ENCODE measurements at places on chromosomes 4 and X.

DNA sequence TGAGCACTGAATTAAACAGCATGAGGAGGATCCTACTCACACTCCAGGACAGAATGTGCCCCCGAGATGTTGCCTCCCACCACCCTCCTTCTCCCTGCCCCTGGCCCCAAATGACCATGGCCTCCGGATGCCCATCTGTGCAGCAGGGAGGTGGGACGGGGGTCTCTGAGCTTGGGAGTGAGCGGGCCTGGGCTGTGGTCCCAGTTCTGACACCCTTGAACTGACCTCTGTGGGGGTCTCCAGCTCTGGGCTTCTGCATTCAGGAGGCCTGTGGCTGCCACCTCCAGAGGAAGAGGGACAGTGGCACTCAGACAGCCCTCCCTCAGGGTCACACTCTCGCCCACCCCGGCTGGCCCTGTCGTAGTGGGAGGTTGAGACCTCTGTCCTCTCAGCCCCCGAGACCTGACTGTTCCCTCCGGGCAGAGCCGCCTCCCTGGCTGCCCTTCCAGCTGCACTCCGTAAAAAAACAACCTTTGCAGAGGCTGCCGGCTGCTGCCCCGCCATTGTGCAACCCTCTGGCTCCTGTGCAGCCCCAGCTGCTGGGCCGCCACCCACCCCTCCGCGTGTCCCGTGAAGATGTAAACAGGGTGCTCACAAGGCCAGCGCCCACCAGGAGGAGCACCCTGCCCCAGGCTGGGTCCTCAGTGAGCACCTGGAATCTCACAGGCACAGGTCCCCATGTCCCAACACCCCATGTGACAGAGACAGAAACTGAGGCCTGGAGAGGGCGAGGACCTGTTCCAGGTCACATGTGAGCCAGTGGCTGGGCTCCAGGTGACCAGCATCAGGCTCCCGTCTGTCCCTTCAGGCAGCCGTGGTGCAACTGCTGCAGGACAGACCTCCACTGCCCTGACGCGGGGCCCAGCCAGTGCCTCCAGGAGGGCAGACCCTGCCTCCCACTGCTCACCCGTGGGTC lies 39.6 kb downstream of the HTRA3 start:
- no peak for DNase-seq

GRCh38 chr4:84574069-84574720 lies 8.7 kb upstream of the CDS1 start:
- DNase-seq = no peak

GRCh38 chr4:151797131-151797530 lies 36.3 kb upstream of the GATB start:
- no peak for DNase-seq

GRCh38 chr4:128307123-128307571 lies 19.5 kb upstream of the PGRMC2 start:
- DNase-seq = no peak

DNA sequence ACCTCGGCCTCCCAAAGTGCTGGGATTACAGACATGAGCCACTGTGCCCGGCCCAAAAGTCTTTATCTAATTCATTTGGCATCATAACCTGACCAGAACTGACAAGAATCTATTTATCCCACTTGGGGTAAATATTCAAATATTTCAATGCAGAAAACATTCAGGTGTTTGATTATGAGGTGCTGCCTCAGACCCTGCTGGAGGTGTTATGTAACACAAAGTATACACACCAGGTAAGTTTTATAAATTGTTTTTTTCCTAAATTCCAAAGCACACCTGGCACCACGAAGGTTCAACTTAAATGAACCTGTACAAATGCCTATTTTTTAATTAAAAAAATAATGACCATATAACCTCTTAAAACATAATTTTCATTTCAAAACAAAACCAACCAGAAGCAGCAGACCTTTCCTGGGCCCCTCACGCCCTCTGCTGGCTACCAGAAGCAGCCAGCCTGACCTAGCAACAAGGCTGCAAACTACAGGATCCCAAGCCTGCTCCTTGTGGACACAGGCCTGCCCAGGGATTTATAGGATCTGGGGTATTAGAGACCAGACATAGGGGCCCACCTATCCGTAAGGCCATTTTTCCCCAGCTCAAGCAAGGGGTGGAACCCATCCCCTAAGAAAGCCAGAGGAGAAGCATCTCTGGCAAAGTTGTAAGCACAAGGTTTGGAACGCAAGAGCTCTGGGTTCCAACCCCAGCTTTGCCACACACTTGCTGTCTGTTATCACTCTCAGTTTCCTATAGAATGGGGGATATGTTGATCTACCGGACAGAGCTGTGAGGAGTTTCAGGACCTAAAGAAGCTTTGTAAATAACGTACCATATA lies 11.7 kb downstream of the OTUD5 start:
- peak; percentile 41 for DNase-seq

DNA sequence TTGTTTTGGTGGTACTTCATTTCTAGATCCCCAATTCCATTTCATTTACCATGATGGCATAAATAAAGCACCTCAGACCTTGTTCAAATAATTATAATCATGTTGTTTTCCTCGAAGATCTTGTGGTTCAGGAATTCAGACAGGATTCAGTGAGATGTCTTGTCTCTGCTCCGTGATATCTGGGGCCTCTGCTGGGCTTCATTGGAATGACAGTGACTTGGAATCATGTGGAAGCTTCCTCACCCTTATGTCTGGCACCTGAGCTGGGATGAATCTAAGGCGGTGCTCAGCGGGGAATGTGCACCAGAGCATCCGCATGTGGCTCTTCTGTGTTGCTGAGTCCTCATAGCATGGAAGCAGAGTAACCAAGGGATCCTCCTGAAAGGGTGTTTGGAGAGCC lies 132.2 kb downstream of the VEGFC start:
- no peak for DNase-seq

DNA sequence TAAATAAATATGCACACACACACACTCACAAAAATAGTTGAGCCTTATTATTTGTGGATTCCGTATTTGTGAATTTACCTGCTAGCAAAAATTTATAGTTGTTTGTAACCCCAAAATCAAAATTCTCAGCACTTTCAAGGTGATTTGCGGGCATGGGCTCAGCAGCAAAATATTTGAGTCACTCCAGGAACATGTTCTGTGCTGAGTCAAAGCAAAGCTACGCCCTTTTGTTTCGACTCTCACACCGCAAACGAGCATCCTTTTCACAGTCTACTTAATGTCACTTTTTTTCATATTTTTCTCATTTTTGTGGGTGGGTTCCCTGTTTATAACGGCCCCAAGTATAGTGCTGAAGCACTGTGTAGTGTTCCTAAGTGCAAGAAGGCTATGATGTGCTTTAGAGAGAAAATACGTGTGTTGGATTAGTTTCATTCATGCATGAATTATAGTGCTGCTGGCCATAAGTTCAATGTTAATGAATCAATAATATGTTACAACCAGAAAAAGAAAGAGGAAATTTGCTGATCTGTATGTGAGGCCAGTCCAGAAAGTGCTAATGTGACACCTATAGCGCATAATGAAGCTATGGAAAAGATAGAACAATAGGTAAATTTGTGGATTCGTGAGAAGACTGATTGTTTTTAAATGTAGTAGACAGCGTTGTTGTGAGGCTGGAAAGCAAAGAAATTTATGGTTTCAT lies 723.2 kb upstream of the AGA start:
- no peak for DNase-seq

- DNase-seq = no peak
Measured at GRCh38 chr4:88522702-88523324, 763 bp downstream of the PYURF start.

- DNase-seq = no peak
Measured at GRCh38 chrX:149650162-149650561, 18.6 kb upstream of the TMEM185A start.

- no peak for DNase-seq
Measured at GRCh38 chrX:118780509-118780908, 43.1 kb upstream of the ZCCHC12 start.

- no peak for DNase-seq
Measured at GRCh38 chr4:71540749-71541269, 202.0 kb downstream of the SLC4A4 start.

DNA sequence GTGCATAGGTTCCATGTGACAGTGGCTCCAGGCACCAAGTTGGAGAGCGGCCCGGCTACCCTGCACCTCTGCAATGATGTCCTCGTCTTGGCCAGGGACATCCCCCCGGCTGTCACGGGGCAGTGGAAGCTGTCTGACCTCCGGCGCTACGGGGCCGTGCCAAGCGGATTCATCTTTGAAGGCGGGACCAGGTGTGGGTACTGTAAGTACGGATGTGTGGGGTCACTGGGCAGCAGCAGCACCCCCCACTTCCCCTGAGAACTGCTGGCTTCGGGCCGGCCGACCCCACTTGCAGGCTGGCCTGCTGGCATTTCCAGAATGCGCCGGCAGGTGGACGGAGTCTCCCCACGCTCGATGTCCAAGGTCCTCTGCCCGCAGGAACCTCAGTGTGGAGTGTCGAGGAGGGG lies 13.2 kb downstream of the DOK7 start:
- no peak for DNase-seq

DNA sequence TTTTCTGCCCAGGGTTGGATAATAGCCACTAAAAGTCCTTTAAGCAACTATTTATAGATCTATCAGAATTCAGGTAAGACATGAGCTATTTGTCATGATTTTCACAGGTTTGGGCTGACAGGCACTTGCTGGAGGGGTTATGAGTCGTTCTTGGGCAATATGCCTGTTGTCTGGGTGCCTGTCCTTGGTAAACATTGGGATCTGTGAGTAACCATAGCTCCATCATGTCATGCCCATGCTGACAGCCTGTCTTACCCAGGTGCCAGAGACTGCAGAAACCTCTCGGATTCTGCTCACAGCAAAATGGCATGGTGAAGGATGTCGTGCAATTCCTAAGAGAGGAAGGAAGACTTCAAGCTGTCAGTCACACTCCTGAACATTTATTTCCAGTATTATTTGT lies 116.0 kb upstream of the PUDP start:
- peak; percentile 12 for DNase-seq

DNA sequence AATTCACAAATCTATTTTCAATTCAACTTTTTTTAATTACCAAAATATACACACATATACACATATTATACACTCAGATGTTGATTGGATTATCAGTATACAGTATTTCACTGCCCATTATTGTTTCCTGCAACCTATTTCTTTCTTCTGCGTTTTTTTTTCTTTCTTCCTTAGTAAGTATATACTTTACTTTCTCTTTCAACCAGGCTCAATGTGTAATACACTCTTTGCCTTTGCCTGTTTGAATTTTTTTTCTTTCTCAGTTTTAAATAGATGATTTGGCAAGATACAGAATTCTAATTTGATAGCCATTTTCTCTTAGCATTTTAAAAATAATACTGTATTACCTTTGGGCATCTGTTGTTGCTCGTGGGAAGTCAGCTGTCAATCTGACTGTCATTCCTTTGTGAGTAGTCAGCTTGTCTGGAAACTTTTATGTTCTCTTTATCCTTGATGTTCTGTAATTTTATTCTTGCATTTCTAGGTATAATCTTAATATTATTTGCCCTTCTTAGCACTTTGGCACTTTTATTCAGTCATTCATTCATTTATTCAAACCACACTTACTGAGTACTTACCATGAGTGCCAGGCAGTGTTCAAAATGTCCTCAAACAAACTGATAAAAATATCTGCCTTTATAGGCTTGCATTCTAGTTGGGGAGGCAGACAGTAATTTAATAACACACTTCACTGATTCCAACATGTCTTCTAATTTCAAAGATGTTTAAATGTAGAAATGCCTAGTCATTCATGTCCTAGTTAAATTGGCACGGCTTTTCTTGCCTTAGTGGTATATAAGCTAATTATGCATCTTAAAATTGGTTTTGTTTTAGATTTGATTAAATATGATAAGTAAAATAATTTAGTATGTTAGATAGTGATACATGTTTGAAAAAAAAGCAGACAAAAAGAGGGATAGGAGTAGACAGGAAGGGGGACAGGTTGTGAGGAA lies 3.7 kb downstream of the USP38 start:
- DNase-seq = no peak

GRCh38 chr4:145345401-145345800 lies 136.3 kb upstream of the SMAD1 start:
- DNase-seq = no peak

DNA sequence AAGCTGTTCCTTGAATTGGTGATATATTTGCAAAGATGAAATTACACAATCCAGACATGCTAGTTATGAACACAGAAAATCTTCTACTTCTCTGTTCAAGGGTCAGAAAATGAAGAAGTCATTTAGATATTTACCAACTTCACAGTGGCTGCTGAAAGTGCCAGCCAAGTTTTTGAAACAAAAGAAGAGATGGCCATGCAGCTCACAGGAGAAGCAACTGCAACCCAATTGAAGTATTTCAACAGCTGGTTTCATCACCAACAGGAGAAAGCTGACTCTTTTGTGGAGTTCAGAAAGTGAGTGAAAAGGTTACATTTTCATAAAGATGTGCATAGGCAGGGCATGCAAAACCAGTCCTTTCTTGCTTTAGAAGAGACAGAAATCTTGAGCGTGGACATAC lies 70.1 kb upstream of the LSM6 start:
- no peak for DNase-seq

DNA sequence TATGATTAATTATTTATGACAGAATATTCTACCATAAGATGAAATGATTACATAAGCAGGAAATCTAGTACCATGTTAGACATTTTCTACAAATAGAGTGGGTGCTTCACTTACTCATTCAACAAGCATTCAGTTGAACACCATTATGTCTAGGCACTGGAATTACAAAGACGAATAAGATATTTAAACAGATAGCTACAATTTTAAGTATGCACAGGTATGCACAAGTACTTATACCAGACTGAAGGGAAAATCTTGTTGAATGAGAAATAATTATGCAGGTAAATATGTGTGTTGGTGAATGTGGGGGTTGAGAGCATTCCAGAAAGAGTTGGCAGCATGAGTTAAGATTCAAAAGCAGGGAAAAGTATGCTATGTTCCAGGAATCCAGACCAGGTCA lies 107.3 kb upstream of the CNKSR2 start:
- DNase-seq = no peak

DNA sequence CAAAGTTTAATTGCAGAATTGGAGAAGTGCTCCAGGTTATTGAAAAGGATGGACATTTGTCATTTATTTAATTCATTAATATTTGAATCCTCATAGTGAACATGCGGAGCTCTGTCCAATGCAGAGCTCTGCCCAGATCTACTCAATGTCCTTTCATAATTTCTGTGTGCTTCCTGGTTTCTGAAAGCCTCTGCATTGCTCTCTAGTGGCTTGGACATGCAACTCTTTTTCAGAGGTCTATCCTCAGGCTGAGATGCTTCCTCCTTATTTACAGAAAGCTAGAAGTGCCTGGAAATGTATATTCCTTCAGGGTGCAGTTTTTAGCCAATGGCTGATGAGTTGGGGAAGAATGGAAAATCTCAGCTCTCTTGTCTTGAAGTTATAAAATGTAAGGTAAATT lies 786.1 kb upstream of the AADAT start:
- no peak for DNase-seq

DNA sequence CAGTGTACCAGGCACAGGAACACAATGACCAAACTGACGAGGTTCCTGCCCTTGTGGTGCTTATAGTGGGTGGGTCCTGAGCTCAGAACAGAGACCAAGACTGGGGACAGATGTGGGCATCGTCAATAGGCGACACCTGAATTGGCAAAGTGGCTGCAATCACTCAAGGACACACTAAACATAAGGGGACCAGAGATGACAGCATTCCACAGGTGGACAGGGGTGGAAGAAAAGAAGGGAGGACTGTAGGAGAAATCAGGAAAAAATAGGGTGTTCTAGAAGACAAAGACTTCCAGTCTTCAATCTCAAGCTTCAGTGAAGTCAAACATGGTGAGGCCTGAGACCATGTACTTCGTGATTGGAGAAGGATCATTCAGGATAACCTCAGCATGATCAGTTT lies 5.8 kb downstream of the SH3KBP1 start:
- no peak for DNase-seq

- peak; percentile 48 for DNase-seq
Measured at GRCh38 chrX:443536-444210, 57.0 kb upstream of the PPP2R3B start.
